ENCODE measurements at places on chromosomes 4 and X.

DNA sequence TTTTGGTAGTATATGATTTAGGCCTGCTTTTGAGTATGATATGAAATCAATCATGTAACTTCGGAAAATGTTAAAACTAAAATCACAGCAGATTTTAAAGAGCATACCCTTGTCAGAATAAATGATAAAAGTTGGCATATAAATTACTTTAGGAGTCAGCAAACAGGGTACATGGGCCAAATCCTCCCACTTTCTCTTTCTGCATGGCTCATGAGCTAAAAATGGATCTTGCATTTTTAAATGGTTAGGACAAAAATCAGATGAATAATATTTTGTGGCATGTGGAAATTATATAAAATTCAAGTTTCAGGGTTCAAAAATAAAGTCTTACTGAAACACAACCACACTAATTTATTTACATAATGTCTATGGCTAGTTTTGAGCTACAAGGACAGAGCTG, 214.9 kb downstream of the GASK1B start:
- no peak for DNase-seq

GRCh38 chr4:116872941-116873340, 212.4 kb downstream of the TRAM1L1 start:
- no peak for DNase-seq

- DNase-seq: no peak
Measured at GRCh38 chrX:108270739-108271396, 167.4 kb downstream of the COL4A6 start.

- no peak for DNase-seq
Measured at GRCh38 chr4:45033676-45034419, 307.5 kb upstream of the GNPDA2 start.

DNA sequence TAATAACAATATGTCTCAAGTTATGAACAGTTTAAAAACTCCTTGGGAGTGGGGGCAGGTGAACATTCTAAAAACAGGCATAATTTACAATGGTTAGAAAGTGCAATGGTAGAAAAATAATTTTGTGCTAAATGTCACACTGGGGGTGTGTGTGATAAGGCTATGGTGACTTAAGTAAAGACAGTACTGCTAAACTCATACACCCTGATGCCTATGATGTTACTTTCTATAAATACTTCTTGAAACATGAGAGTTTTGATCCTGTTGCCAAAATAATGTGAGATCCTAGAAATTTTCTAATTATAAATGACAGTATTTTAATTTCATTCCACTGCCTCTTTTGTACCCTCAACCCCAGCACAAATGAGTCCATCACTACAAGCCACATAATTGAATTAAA, 144.2 kb downstream of the POLA1 start:
- no peak for DNase-seq

- DNase-seq: no peak
Measured at GRCh38 chrX:48761674-48762471, at the start of gene GLOD5. Gene GLOD5, plus strand, starts transcription at chrX:48761747. Its CDS starts 44 bp downstream, at chrX:48761791.

DNA sequence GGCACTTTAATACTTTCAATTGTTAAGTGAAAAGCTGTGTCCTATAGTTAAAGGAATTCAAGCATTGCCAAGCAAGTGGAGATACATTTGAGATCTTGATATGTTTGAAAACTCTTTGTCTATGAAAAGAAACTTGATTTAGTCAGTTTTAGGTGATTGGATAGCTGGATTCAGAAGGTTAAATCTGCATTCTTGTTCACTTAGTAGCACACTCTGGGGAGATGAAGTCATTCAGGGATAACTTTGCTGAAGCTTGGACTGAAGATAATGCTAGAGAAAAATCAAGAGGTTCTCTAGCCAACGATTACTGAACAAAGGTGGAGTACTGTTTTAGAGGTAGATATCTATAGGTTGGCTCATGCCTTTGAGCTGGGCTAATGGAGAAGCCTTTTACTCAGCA, 90.6 kb downstream of the DCAF8L2 start:
- no peak for DNase-seq

DNA sequence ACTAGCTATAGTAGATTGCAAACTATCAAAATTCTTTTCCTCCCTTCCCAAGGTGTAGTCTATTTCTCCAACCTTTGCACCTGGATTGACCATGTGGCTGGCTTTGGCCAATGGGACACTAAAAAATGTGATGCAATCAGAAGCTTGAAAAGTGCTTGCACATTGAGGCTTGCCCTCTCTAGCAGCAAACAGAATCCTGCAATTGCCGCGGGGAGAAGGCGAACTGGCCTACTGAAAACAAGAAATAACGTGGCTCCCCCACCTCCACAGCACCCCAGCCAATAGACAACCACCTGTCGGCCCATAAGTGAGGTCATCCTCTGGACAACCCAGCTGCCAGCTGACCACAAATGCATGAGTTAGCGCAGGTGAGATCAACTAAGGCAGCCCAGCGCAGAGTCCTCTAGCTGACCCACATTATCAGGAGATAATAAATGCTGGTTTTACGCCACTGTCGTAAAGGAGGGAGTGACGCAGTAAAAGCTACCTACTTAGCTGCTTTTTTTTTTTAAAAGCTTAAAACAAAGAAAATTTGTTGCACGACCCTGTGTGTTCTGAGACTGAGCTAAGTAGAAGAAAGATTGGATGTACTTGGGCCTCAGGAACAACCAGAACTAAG, 95.2 kb downstream of the GK start:
- no peak for DNase-seq

DNA sequence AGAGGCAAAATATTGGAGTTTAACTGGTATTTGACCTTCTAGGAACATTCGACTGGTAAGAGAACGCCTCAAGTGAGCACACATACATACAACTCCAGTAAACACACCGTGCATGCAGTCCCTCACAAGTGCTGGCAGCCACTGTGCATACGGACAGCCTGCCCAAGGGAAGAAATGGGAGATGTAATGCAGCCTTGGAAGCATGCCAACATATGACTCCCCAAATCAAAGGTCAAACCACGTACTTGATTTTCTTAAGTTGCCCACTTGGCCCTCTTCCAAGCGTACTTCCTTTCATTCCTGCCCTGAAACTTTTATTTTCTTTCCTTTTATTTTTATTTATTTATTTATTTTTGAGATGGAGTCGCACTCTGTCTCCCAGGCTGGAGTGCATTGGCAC, 206.6 kb downstream of the SPRY1 start:
- no peak for DNase-seq

- DNase-seq: no peak
Measured at GRCh38 chr4:188780028-188780427, 640.8 kb downstream of the TRIML1 start.

DNA sequence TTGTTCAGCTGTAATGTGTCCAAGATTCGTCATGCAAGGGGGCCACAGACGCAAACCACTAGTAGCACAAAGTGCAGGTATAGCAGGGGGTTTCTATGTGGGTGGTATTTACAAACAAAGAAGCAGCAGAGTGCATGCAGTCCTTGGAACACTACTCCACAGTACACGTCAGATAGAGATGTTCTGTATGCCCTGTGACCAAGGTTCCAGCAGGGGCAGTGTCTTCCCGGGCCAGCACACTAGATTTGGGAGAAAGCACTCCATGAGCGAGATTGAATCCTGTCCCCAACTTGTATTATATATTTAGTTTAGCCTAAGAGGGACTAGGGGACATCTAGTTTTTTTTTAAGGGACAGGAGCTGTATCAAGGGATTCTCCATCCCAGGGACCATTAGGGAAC, 54.4 kb upstream of the ESX1 start:
- DNase-seq: no peak

DNA sequence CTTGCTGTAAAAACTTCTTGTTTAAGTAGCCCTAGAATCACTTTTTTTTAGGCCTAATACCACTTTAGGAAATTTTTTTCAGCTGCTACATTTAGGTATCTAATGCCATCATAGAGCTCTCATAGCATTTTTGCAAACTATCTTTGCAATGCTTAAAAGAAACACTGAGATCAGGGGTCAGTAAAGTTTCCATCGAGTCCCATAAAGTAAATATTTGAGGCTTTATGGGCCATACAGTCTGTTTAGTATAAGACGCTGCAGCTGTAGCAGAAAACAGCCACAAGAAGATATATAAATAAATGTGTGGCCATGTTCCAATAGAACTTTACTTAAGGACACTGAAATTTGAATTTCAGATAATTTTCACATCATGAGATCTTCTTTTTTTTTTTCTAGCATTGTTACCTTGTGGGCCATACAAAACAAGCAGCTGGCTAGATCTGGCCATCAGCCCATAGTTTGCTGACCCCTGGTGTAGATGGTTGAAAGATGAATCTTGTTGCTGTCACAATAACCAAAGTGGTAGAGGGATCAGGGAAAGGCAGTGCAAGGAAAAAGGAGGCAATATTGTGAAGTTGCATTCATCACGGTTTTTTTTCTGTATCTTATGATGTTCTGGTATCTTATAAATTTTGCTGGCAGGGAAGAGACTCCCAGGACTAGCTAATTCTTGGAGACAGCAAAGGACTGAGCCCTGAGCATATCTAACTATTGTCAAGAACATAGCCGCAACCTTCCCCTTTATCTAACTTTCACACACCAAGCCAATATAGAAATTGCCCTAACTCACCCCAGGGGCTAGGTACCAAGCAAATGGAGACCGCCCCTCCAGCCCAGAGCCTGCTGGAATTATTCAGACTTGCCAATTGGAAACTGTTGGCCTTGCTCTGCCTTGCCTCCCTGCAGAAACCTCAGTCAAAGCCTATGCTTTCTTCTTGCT, 46.6 kb downstream of the RASGEF1B start:
- DNase-seq: no peak

DNA sequence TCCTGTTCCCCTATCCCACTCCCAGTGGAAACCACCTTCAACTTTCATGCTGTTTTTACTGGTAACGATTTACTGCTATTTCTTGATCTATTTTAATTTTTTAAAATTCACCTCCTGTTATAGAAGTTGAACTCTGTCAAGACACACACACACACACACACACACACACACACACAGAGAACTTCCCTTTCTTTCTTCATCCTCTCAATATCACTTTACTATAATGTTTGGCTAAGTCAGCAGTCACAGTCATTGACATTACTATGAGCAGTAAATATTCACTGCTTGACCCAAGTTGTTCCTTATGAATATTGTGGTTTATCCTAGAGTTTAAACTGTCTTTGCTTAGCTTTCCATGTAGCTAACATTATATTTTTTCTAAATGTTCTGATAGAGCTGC, 24.0 kb upstream of the SGMS2 start:
- no peak for DNase-seq

DNA sequence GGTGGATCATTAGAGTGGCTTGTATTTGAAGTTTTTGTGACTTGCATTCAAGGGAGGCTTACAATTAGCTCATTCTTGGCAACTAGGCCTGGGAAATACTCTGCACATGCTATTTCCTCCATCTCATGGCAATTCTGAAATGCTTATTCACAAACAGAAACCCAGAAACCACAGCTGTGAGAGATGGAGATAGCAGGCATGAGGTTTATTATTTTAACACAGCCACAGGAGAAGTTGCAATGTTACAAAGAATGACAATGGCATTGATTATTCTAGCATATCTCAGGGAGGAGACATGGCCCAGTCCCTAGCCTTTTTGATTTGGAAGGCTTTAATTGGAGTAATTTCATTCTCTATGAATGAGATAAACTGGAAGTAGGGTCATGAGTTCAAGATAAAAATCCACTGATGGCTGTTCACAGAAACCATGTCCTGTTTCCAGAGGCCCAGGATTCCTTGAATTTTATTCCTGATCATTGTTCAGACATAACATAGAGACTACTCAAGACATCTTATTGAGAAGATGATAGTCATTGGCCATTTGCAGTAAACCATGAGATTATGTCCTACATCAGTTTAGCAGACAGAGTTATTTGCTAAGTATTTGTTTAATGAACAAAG, 123.9 kb downstream of the MID1 start:
- DNase-seq: no peak

GRCh38 chr4:173367946-173368345, 2.8 kb upstream of the SAP30 start:
- no peak for DNase-seq

DNA sequence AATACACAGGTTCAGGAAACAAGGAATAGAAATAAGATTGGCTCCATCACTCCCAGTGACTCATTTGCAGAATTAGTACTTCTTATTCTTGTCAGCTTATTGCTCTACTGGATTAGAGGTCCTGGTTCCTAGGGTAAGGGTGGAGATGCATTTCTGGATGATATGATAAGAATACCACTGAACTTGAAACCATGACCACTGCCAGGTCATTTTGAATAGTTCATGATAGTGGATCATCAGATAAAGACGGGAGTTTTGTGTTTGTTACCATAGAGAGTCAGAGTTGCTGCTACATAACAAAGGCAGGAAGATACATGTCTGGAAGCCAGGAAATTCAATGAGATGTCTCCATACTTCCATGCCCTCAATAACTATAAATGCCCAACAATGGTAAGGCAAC, 109.2 kb upstream of the FAT1 start:
- no peak for DNase-seq

GRCh38 chr4:73442275-73442674, 6.3 kb downstream of the AFP start:
- no peak for DNase-seq

- DNase-seq: no peak
Measured at GRCh38 chr4:40331961-40332360, 3.2 kb upstream of the CHRNA9 start.

GRCh38 chrX:131564553-131565229, 20.8 kb downstream of the OR13H1 start:
- DNase-seq: no peak

DNA sequence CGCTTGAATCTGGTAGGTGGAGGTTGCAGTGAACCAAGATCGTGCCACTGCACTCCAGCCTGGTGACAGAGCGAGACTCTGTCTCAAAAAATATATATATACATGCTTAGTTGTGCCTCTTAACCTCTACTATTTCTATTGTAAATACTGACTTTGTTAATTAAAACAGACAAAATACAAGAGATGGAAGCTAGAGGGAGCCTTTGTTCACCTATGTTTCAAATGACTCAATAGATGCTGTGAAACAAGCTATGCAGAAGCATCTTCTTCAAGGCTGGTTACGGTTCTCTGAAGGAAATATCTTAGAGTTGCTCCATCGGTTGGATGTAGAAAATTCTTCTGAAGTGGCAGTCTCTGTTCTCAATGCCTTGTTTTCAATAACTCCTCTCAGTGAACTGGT, 6.2 kb downstream of the NCAPG start:
- no peak for DNase-seq

- no peak for DNase-seq
Measured at GRCh38 chrX:22097012-22097694, 65.0 kb downstream of the PHEX start.

- no peak for DNase-seq
Measured at GRCh38 chr4:54227256-54228055, 1.6 kb upstream of the PDGFRA start.

GRCh38 chrX:46838486-46838870, 1.6 kb downstream of the RP2 start:
- DNase-seq: no peak
